H7 (cell line): ENCODE measurements at places on chromosomes 11 and 22. TPM values are rescaled to one million over a fixed set of nuclear protein-coding genes. Genes with fewer than 3 reads are reported as not detected.
A peak's percentile ranks its signal among the peaks of the same experiment; 100 is the strongest.

CDPF1 gene
- 24.5 and 29.3 TPM in 2 replicates for total RNA-seq

DNA sequence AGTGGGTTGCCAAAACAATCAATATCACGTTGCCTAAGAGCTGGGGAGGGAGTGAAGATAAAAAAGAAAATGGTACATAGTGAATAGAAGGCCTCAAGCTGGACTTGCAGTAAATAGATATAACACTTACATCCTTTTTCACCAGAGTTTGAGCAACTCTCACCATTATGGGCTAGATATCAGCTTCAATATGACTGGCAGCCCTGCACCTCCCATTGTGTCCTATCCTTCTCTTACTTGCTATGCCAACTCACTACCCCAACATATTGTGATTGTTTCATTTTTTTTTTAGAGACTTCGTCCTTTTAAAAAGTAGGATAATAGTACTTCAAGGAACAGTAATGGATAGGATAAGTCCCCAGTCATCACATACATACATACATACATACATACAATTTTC, 7.4 kb downstream of the HBG1 start:
- DNase-seq, result no peak

DNA sequence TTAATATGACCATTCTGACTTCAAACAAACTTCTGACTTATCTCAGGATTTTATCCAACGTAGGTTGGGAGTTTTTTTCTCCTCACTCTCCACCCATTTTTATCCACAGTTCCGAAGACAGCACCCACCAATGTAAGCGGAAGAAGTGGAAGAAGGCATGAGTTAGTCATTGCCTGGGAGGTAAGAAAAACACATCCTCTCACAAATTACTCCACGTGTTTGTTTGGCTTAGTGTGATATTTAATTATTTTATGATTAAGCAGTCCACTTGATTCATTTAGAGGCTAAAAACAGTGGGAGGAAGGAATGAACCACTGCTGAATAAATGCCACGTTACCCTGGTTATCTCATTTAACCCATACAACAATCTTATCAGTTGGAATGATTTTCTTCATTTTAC, 389.6 kb upstream of the ARHGAP42 start:
- DNase-seq, result no peak

DNA sequence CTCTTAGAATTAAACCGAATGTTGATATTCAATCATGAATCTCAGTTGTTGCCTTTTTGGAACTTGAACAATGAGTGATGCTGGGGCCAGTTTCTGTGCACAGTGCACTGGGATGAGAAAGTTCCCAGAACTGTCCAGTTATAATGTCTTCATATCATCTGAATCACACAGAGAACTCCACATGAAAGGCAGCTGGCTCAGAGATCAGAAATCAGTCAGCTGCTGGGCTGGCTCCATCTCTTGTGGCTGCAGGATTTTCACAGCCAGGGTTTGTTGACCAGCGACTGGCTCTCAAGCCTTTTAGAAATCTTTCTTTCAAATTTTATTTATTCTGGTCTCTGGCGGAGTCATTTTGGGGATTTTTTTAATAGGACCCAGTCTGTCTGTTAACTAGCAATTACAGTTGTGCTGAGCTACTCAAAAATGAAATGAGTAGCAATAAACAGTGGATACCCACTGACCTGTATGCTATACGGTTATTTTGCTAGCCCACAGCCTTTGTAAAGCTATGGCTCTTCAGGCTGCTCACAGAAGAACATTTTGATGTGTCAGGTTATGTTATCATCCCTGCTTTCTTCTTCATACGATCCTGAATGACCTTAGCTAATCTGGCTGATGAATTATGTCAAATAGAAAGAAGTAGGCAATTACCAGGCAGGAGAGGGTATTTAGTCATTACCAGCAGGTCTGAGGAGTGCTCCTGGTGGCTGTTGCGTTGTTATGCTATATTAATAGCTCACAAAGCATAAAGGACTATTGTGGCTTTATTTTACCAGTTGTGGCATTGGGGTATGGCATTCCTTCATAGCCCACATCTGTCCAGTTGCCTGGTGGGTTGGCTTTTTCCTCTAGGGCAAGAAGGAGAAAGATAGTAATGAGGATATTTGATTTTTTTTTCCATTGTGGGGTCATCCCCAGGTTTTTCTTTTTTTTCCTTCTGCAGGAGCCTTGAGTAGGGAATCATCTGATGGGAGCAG, 3.6 kb downstream of the FAT3 start:
- DNase-seq, result peak; percentile 10

DNA sequence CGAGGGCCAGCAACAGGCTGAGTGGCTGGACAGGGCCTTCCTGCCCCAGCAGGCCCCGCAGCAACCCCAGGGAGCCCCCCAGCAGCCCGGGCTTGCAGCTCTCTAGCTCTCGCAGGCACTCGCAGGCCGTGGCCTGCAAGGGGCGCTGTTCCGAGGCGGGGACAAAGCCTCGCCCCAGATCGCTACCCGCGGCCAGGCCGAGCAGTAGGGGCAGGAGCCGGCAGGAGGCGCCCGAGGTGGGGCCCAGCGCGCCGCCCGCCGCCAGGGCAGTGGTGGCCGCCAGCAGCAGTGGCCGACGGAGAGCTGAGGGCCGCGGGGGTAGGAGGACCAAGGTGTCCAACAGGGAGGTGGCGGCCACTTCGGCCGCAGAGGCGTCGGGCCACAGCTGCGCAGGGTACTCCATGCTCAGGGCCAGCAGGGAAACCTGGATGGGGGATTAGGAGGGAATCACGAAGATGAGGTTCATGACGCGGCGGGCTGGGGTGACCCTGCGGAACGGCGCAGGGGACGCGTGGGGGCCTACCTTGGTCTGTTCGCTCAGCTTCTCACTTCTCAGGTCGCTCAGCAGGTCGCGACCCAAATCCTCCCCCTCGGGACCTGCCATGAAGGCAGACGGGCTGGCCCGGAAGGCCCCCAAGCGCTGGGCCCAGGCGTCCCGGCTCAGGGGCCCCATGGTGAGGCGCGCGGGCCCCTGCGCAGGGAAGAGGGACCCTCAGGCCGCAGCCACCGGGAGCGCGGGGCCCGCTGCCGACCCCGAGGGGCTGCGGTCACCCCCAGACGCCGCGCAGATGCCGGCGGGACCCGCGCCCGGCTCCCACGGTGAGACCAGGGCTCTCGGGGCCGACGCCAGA, 632 bp downstream of the AP5B1 start:
- DNase-seq, result peak; percentile 97

- no peak for DNase-seq
Observed at GRCh38 chr11:122259195-122259821, 143.3 kb upstream of the BLID start.

DNA sequence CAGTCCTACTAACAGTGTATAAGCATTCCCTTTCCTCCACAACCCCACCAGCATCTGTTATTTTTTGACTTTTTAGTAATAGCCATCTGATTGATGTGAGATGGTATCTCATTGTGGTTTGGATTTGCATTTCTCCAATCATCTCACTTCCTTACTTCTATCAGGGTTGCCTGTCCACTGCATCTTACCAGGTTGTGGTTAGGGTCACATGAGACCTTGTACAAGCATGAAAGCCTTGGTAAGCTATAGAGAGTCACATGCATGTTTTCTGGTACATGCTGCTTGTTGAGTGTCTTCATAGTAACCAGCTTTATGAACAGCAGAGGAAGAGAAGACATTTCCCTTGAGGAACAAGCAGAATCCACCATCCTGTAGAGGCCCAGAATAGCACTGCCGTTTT, 102.9 kb upstream of the PAX6 start:
- DNase-seq, result no peak

- no peak for DNase-seq
Observed at GRCh38 chr11:133706925-133707794, 138.2 kb downstream of the SPATA19 start.

TMPRSS13 gene
- 0.31 TPM in 1 of 2 replicates, not detected in the other for total RNA-seq

GRCh38 chr11:93279851-93280347, 50.6 kb upstream of the DEUP1 start:
- DNase-seq, result no peak

GAB2 gene
- total RNA-seq, result 7.6 and 9.6 TPM in 2 replicates

DNA sequence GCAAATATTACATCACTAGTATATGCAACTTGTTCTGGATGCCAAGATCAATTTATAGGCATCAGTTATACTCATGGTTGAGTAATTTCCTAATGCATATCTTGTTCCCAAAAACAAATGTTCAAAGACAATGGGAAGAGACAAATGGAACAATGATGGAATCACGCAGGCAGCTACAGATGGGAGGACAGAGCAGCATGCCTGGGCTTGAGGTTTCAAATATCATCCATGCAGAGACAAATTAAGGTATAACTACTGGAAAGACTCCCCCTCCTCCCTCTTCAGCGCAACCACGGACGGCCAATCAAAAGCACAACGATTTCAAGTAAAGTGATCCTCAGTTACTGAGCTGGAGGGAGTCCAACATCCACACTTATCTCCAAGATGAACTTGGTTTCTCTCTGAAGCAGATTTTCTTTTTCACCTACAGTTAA, 106.8 kb downstream of the CCDC83 start:
- no peak for DNase-seq

DNA sequence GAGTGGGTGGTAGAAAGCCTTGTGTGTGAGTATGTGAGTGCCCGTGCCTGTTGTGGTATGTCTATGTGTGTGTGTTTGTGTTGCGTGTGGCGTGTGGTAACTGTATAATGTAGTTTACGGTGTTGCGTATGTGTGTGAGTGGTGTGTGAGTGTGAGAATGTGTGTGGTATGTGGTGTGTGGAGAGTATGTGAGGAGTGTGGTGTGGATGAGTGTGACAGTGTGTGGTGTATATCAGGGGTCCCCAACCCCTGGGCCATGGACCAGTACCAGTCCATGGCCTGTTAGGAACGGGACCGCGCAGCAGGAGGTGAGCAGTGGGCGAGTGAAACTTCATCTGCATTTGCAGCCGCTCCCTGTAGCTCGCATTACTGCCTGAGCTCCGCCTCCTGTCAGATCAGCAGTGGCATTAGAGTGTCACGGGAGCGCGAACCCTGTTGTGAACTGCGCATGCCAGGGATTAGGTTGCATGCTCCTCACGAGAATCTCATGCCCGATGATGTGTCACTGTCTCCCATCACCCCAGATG, 5.7 kb downstream of the UPK3A start:
- peak; percentile 63 for DNase-seq

GRCh38 chr11:88629496-88629895, 292.0 kb upstream of the CTSC start:
- no peak for DNase-seq

DNA sequence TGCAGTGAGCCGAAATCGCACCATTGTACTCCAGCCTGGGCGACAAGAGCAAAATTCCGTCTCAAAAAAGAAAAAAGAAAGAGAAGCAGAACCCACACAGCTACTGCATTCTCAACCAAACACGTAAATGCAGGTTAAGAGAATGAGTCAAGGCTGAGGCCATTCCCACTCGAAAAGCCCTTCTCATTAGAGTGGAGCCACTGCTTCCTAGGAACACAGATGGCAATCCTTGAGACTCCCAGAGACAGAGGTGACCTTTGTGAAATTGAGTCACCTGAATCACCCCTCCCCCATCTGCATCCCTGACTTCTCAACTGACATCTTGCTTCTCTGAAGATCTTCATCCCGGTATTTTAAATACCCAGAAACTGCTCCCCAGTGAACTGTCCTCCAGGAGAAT, 8.2 kb downstream of the PACSIN2 start:
- DNase-seq, result no peak

C11orf98 gene
- total RNA-seq, result 107 and 136 TPM in 2 replicates

DNA sequence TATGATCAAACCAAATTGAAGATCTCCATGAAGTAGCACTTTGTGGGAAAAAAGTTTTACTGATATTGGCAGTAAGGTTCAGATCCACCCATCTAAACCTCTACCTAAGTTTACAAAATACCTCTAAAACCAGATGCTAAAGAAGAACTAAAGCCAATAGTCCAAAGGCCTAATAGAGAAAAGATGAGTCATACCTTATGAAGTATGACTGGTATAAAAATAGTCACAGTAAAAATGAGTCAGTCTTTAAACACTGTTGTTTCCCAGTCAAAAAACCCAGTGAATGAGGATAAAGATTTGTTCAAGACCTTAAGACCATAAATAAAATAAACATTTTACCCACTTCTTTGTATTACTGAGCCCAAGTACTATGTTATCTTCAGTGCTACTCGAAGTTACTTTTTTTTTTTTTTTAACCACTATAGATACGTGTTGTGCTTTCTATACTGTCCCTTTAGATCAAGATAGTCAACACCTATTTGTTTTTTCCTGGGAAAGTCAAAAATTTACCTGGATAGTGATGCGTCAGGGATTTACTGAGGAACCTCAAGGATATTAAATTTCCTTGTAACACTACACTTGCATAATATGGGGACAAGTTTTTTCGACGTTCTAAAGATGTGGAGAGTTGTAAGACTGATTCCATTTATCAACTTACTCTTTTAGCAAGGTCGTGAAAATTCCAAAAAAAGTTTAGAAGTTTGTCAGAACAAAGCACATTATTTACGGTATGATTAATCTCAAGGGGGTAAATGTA, 87.3 kb downstream of the CCDC73 start:
- no peak for DNase-seq

IFITM10 gene
- 0.42 and 0.74 TPM in 2 replicates for total RNA-seq

GRCh38 chr11:23206741-23207336, 346.6 kb upstream of the CCDC179 start:
- DNase-seq, result no peak

DNA sequence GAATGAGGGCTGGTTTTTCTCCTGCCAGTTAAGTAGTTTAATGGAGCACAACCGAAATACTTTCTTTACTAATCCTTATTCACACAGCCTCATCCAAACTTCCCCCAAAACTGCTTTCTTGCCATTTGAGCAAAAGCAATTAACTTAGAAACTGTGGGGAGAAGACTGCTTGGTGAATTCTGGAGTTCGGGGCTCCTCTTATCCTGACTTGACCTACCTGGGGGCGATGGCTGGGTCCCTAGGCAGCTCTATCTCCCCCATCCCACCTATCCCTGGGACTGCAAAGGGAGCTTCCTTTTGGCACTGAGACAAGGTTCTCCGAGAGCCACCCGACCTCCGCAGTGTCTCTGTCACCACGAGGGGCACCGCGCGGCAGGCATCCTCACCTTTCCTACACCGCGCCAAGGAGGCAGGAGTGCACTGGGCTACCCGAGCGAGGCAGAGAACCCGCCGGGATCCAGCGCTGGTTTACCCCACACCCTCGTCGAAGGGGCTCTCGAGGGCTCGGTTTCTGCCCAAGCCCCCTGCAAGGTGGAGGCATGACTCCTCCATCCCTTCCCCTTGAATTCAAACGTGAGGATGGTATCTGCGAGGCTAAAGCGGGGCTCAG, 759 bp downstream of the DESI1 start:
- peak; percentile 79 for DNase-seq

DNA sequence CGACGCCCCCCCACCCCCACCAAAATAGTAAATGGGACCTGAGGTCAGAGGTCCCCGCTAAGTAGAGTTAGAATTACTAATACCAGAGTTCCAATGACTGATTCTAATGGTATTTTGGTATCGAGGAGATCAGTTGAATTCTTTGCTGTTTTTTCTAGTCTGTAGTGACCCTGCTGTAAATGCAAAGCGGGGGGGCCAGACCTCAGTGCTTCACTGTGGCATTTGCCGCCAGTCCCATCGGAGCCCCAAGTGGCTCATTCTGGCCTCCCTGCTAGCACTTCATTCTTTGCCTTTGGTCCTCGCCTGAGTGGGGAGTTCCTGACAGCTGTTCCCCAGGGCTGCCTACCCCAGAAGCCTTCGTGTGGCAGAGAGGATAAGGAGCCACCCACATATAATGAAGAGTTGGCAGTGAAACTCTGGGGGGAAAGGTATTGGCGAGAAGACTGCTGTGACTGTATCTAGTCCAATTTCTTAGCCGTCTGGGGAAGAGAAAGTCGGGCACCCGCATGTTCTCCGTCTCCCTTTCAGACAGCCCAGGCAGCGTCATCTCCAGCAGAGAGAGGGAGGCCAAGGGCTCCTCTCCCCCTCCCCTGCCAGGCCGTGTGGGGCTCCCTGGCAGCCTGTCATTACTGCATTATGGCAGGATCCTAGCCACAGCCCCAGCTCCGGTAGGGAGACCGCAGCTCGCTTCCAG, 19.4 kb upstream of the CABP7 start:
- peak; percentile 70 for DNase-seq

- DNase-seq, result peak; percentile 15
Observed at GRCh38 chr22:47605441-47605840, 843.0 kb downstream of the TBC1D22A start.
